ENCODE measurements at places on chromosomes 1 and 21.

- no peak for DNase-seq
Observed at GRCh38 chr1:58997060-58997411, 213.2 kb upstream of the JUN start.

DNA sequence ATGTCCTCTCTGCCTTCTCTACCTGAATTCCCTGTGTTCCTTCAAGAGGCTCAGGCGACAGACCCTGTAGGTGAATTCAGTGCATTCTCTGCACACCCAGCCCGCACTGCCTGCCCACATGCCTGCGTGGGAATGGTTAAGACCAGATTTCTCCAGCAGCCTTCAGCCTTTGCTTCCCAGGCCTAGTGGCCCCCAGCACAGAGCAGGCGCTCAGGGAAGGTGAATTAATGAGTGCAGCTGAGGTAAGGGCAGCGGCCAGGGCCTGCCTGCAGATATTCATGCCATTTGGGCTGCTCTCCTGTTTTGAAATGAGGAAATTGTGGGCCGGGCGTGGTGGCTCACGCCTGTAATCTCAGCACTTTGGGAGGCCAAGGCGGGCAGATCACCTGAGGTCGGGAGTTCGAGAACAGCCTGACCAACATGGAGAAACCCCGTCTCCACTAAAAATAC lies 45.5 kb downstream of the IER5 start:
- no peak for DNase-seq

DNA sequence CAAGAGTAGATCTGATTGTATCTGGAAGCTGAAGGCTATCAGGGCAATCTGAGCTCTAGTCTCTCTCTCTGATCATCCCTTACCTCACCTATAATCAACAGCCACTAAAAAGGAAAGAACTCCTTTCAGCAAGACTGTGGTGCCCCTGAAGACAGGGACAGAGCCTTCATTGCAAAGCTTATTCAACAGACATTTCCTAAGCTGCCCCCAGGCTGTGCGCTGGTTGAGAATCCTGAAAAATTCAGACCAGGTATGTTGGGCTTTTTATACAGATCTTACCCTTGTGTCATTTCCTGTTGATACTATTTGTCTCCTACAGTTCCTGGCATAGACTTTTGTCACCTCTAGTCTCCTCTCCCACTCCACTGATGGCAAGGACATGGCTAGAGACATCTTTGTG lies 63.3 kb upstream of the PLA2G4A start:
- DNase-seq: no peak

DNA sequence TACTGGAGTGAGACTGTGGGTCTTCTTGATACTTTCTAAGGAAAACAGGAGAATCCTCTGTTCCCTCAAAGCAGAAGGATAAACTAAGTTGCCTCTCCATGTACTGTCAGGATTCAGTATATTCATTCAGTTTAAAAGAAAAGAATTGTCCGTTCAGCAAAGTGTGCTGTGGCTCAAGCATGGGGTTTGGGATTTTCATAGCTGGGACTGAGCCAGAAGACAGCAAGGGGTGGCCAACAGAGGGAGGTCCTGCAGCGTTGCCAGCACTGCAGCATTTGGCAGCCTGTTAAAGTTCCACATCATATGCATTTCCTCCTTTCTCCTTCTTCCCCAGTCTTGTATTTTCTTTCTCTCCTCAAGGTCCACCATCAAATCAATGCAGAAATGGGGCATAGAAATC lies 75.1 kb downstream of the DTL start:
- DNase-seq: no peak

DNA sequence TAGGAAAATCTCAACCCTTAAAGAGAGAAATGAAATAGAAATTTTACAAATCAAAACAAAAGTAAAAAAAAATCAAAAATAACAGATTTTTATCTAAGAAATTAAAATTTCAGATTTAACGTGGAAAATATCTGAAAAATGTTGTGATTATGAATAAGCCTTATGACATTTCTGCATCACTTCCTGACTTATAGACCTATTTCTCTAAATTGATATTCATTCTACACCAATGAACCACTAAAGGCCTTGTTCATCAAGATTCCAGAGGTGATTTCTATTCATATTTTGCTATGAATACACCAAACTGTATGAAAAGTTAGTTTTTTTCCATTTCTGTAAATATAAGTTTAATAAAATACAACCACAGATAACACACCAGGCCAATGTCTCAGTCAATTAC lies 261.5 kb downstream of the SMYD3 start:
- no peak for DNase-seq

GRCh38 chr1:199463521-199464127 lies 563.9 kb upstream of the NR5A2 start:
- DNase-seq: no peak

- DNase-seq: no peak
Observed at GRCh38 chr1:182955596-182956588, 2.9 kb upstream of the SHCBP1L start.

DNA sequence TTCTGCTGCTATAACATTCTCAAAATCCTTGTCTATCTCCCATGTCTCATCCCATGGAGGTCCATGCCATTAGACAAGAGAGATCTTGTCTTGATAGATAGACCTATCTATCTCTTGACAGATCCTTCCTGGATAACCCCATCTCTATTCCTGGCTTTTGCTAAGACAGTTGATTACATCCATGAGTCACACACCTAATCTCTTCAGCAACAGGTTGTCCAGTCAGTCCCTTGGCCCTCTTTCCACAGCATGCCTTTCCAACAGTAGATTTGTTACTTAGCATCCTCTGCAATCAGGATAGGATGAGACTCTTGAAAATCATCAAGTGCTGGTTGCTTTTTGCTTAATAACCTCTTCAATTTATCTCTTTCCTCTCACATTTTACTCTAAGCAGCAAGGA lies 46.6 kb downstream of the TRMT1L start:
- DNase-seq: no peak

- no peak for DNase-seq
Observed at GRCh38 chr1:210257698-210258529, 25.3 kb downstream of the SERTAD4 start.

DNA sequence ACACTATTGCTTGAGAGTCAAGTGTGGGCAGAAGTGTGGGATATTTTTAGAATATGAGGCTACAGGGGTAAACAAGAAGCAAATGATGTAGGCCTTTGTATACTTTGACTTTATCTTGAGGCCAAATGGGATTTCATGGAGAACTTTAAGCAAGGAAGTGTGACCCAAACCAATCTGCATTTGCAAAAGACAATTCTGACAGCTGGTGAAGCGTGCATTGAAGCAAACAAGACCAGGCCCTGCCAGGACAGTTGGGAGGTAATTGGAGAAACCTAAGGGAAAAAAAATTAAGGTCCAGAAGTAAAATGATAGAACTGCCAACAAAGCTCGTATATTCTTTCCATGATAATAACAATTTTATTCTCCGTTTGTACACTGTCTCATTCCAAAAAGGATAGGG lies 168.3 kb downstream of the TM2D1 start:
- DNase-seq: no peak

GRCh38 chr21:44878053-44878982 lies 4.8 kb upstream of the PTTG1IP start:
- no peak for DNase-seq

DNA sequence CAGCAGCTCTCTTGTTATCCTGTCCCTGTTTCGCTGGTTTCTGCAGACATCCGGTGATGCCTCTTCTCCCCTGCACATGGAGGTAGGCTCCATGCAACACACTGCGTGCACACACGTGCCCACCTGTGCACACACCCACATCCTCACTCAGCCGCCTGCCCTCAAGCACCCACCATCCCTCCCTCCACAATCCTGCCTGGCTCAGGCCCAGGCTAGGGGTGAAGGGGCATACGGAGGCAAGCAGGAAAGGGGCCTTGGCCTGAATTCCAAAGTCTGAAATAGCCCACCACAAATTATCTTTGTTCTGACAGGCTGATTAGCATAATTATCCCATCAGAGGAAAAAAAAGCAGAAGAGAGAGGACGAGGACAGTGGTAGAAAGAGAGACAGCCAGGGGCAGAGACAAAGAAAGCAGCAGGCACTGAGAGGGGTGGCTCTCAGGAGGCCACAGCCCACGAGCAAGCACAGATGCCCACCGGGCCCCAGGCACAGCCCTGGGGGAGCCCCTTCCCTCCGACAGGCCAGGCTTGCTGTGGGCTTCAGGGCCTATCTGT lies 73.2 kb downstream of the GRIK3 start:
- no peak for DNase-seq

DNA sequence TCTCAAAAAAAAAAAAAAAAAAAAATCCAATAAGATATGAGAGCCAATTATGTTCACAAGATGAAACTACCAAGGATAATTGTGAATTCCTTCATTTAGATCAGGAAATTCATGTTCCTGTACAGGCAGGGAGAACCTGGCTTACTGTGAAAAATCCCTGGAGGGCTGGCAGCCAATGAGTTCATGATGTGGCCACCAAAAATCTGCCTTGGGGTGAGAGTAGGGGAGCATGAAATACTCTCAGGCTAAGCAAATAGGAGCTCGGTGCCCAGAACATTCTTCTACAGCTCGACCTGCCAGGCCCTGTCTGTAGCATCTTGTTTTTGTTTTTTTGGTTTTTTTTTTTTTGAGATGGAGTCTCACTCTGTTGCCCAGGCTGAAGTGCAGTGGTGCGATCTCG lies 50.1 kb downstream of the PIK3CD start:
- DNase-seq: no peak

- DNase-seq: no peak
Observed at GRCh38 chr1:7299329-7299799, 471.7 kb upstream of the VAMP3 start.

- no peak for DNase-seq
Observed at GRCh38 chr1:217012659-217013058, 289.4 kb upstream of the ESRRG start.

- DNase-seq: peak; percentile 45
Observed at GRCh38 chr1:32716312-32717148, 14.0 kb upstream of the SYNC start.

- no peak for DNase-seq
Observed at GRCh38 chr1:56077206-56077605, 502.2 kb downstream of the PLPP3 start.

GRCh38 chr1:5973771-5974170 lies 18.5 kb downstream of the NPHP4 start:
- DNase-seq: no peak

DNA sequence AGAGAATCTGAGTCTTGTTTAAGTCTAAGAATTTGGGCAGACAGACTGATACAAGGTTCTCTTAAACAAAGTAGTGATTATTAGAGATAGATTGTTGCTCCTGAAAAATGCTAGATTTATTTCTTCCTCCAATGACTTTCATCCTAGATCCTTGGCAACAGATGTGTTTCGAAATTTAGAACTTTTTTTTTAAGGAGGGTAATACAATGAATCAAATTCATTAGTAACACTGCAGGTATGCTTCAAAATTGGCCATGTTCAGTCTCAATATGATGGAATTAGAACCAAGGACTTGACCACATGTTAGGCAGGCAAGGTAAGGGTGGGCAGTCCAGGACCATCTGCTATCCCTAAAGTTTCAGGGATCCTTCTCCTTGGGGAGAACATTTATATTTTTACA lies 4.5 kb upstream of the LCE1F start:
- DNase-seq: no peak

- DNase-seq: no peak
Observed at GRCh38 chr1:183543619-183544204, 46.5 kb downstream of the NCF2 start.

DNA sequence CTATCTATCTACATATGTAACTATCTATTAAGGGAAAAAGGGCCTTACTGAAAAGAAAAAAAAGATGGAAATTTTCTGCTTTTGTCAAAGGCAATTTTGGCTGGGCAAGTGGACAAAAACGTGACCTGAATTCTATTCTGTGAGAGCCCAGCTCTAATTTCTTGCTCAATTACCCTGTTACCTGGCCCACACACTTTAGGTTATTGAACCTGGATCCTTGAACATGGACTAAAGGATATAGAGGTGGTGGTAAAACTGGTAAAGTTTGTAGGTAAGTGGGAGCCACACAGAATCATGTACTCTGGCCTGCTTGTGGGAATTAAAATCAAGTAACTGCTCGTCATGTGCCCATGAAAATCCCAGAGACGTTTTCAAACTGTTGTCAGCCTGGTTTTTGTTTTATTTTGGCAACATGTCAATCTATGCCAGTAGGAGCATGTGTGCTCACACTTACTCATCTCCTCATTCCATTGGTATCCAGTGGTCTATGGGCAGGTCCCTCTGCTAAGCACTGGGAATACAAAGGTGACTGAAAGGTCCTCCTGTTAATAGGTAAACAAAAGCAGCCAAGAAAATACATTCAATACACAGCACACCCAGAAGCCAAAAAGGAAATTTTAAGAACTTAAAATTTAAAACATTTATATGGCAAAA lies 113.7 kb upstream of the WARS2 start:
- no peak for DNase-seq

- no peak for DNase-seq
Observed at GRCh38 chr1:245772325-245772724, 617.5 kb downstream of the KIF26B start.

- DNase-seq: no peak
Observed at GRCh38 chr1:160610569-160611242, 31.4 kb upstream of the CD84 start.

DNA sequence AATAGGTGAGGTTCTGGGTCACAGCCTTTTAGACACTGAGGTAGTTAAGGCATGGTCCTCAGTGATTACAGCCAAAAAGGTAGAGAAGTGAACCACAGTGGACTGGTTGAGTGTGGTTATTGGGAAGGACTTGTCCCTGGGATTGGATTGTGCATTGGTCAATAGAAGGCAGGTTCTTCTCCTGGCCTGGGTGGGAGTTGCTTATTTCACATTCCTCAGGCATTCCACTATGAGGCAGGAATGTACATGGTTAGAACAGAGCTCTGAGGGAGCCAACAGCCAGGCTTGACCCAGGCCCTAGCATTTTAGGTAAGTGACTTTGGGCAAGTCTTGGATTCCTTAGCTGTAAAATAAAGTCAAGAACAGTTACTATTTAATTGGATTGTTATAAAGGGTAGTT lies 97.9 kb upstream of the MARK1 start:
- DNase-seq: no peak

DNA sequence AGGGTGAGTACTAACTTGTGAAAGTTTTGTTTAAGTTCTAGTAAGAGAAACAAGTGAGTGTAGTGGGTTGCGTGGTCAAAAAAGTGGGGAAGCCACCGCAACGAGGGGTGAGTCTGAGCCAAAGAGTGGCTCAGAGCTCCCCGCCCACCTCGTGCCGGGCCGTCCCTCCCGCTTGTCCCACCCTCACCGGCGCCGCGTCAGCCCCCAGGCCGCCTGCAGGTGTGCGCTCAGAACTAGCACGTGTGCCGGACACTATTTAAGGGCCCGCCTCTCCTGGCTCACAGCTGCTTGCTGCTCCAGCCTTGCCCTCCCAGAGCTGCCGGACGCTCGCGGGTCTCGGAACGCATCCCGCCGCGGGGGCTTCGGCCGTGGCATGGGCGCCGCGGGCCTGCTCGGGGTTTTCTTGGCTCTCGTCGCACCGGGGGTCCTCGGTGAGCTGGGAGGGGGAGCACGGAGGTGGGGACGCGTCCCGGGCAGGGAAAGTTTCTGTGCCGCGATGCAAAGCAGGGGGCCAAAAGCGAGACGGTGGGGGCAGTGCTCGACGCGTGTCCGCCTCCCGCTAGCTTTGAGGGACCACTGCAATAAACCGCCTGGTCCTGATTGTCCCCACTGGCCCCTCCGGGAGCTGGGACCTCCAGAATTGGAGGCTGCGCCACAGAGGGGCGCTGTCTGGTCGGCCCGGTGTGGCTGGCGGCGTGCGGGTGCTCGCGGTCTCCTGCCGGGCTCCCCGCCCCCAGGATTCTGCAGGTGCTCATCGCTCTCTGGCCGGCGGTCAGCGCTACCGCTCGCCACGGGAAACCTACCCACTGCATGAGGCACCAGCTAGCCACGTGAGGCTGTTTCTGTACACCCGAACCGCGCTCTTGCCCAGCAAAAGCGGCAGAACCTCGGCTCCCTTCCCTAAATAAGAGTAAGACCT lies at the start of gene CR2:
TSS of gene CR2 (plus strand) at position 283 of the 919 bp plus-strand sequence. CDS start at position 374, 91 bp downstream.
- DNase-seq: peak; percentile 58

GRCh38 chr1:113608399-113608798 lies 150.9 kb downstream of the PHTF1 start:
- DNase-seq: no peak
